Hematopoietic multipotent progenitor cell (in vitro differentiated cells): ENCODE measurements at places on chromosomes 5 and 9. TPM values are rescaled to one million over a fixed set of nuclear protein-coding genes. Genes with fewer than 3 reads are reported as not detected.

DNA sequence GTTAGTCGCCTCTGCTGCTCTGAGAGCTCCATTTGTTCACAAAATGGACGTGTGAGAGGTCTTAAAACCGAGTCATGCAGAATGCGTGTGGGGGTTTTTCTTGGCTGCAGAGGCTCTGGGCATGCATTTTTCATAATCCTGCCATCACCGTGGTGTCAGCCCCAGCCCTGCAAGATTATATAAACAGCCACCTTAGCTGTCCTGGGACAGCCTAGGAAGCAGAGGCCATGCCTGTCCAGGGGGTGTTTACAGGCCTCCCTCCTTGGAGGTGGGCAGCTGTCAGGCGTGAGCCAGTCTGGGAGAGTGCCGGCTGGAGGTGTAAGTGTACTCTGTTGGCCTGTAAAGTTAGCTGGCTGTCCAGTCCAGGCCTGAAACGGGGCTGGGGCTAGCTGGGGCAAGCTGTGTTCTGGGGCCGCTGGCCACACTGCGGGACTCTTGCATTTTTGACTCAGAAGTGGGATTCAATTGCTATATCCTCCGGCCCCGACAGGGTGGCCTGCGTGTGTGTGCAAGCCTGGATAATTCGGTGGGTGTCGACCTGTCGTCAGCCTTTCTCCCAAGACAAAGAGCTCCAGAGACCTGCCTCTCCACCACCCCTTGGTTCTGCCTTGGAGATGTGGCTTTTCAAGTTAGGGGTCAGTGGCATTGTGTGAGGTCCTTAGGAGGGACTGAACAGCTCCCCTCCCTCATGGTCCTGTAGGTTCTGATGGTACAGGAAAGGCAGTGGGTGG, 2.4 kb downstream of the WNK2 start:
- DNase-seq, result no peak

DNA sequence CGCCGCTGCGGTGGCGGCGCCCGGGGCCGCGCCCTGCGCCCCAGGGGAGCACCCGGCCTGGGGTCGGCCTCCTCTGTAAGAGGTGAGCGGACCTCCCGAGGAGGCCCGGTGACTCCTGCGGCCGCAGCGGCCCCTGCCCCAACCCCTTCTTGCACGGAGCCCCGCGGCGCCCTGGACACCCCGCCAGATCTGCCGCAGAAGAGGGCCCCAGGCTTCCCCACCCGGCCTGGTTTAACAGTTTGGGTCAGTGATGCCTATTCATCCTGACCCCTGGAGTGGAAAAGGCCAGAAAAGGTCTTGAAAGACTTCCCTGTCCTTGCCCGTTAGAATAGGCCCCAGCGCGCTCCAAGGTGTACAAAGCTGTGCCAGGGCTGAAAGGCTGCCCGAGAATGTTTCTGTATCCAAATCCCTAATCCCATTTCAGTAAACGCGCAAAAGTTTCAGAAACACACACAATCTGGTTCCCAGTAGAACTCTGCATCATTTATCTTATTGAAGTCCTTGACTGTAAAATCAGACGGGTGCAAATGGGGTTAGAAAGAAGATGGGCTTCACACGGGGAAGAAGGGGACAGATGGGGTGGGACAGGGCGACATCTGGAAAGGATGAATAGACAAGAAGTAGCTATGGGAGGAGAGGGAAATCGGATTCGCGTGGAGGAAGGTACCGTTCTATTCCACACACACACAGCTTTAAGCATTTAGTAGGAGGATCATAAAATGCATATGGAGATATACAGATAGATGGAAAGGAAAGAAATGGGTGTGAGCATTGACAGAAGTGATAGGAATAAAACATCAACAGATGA, 1.1 kb upstream of the SSBP2 start:
- no peak for DNase-seq

The ZDHHC11 gene
- total RNA-seq, result 5.9 TPM

GRCh38 chr5:41527201-41527779, 16.9 kb upstream of the PLCXD3 start:
- DNase-seq, result no peak

GRCh38 chr5:76850543-76851145, 830 bp downstream of the S100Z start:
- DNase-seq, result no peak

GRCh38 chr9:91035825-91036208, 234.2 kb downstream of the SYK start:
- no peak for DNase-seq

GRCh38 chr9:129253803-129254381, 75.8 kb upstream of the IER5L start:
- no peak for DNase-seq

- no peak for DNase-seq
Observed at GRCh38 chr9:124296094-124296493, 38.3 kb downstream of the NEK6 start.

The KIF12 gene
- under 0.01 TPM for total RNA-seq

The PCDH12 gene
- 0.54 TPM for total RNA-seq

DNA sequence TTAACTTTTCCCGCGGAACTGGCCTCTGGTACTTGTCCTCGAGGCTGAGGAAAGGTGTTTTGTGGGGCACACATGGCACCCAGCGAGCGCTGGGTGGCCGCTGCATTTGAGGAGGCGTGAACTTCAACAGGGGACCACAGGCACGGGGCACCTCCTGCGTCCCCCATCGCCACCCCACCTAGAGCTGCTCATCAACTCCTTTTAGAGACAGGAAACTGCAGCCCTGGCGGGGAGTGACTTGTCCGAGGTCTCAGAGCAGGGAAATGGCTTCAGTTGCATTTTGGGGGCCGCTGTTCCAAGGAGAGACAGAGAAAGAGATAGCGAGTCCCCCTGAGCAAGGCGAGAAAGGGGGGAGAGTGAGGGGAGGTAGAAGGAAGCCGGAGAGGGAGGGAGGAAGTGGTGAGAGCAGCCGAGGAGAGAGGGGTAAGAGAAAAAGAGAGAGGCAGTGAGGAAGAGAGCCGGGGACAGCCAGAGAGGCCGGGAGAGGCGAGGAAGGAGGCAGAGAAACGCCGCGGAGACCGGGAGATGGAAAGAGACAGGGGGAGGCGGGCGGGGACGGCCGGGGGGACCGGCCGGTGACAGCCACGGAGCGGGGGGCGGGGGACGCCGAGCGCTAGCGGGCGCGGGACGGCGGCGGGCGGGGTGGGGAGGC, 12.5 kb upstream of the LHX2 start:
- DNase-seq, result no peak

GRCh38 chr9:18452276-18452675, 21.7 kb upstream of the ADAMTSL1 start:
- no peak for DNase-seq

The CCDC183 gene
- total RNA-seq, result 1.6 TPM

The INSL6 gene
- not detected for total RNA-seq

DNA sequence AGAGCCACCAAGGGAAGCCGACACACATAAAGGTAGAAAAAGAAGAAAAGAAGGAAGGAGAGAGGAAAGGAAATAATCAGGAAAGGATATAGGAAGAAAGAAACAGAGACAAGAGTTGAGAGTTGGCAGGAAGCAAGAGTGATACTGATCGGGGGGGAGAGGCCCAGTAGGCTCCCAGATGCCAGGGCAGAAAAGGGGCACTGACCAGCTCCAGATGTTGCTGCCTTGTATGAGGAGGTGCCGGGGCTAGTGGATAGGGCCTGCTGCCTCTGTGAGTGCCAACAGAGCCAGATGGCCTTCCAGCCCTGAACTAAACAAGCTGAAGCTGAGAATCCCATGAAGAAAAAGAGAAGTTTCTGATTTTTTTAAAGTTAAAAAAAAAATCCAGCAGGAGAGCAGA, 82.0 kb upstream of the TRIM32 start:
- DNase-seq, result no peak

DNA sequence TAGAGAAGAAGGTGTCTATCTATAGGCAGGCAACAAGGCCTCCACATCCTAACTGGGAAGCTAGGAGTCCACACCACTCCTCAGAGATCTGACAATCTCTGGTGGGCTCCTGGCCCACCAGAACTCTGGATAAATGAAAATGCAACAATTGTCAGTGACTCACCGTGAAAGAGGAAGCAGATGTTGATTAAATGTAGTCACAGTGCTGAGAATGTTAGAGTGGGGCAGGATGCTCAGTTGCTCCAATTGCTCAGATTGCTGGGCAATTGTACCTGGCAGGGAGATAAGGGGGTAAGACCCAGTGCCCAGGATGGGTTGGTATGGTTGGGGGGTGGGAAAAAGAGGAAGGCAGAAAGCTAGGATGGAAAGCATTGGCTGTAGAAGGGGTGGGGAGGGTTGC, 4.3 kb downstream of the CCL19 start:
- DNase-seq, result peak; percentile 58

The CBY3 gene
- total RNA-seq, result 1.3 TPM

DNA sequence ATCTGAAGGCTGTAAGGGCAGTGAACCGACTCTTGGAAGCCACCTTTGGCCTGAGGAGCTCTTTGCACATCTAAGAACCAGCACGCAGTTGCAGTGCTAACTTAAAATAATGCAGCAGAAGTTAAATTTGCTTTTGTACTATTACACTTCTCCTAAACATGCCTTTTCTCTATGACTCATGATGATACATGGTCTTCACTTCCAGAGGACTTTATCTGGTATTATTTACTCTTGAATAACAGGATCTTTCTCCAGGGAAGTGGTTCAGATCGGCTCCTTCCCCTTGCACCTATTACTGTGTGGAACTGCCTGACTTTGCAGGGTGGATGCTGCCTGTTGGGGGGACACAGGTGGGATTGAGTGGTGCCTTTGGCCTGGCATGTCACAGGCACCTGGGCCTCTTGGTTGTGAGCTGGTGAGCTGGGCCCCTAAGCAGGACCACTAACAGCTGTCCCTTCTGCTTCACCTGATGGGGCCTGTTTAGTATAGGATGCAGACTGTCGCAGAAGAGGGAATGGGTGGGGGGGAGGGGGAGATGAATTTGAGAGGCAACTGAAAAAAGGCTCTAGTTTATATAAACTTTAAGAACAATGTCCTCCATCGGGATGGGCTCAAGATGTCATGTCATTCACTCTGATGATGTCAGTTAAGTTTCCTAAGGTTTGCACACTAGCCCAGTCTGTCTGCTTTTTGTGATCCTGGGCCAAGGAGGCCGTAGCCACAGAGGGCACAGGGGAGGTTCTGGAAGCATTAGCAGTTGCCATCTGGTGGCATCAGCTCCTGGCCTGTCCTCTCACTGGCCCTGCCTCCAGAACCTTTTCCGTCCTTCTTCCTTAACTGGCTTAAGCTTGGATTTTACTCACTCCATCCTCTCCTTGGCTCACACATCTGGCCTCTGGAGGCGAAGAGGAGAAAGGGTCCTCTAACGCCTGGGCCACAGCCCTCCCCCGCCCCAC, 33.9 kb upstream of the GABBR2 start:
- no peak for DNase-seq

DNA sequence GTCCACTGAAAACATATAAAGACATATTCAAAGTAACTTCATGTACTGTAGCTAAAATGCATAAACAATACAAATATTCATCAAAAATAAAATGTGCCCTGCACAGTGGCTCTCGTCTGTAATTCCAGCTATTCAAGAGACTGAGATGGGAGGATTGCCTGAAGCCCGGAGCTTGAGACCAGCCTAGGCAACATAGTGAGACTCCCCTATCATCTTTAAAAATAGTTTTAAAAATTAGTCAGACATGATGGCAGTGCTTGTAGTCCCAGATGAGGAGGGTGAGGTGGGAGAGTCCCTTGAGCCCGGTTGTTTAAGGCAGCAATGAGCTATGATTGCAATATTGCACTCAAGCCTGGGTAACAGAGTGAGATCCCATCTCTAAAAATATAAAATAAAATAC, 534.1 kb downstream of the ANXA1 start:
- DNase-seq, result no peak

DNA sequence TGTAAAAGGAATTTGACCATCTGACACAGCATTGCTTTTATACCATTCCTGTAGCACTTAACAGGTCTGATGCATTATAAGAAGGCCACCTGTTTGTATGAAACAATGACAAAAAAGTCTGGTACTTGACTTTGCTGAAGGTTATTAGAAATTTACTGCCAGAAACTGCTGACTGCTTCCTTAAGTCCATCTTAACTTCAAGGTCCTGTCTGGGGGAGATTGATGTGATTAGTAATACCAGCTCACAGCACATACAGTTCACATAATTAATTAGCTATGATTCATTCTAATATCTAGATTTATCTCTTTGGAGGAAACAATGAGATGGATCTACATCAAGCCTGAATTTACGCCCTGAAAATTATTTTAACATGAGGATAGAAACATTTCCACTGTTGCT, 49.6 kb upstream of the TEK start:
- DNase-seq, result no peak

The NKD2 gene
- total RNA-seq, result under 0.01 TPM

DNA sequence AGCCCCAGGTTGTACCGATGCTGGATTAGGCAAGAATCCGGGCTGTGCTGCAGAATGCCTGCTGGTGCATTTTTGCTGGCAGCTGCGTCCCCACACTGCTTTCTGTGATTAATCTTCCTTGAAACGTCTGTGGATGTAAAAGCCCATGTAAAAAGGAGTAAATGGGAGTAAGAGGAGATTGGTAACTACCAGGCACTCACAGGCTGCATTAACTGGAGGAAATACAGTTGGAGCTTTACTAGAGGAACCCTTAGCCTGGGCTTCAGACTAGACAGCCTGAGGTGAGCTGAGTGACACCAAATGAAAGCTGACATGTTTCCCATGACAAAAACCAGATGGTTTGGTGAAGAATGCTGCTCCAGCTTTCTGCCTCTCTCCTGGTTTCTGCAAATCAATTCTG, 190.4 kb upstream of the GAS1 start:
- no peak for DNase-seq

DNA sequence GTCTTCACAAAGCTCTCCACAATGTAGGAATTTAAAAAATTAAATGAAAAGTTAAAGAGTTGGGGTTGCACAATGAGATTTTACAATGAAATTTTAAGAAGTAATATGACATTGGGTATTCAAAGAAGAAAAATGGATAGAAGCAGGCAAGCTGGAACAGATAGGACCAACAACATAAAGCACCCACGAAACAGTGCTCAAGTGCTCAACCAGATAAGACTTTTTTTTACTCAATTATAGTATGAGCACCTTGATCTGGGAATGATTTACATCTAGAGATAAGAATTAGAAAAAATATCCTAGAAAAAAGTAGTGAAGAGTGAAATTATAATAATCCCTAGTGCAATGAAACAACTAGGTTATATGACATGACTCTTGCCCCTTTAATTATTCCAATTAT, 1670.1 kb upstream of the ACO1 start:
- DNase-seq, result no peak

GRCh38 chr5:38634568-38635369, 78.3 kb upstream of the LIFR start:
- DNase-seq, result no peak
